ENCODE measurements at places on chromosomes 11 and 22. TPM values are rescaled to one million over a fixed set of nuclear protein-coding genes. Genes with fewer than 3 reads are reported as not detected.

RAG1 gene
- polyA plus RNA-seq = 2.0 TPM

OR5L2 gene
- not detected for polyA plus RNA-seq

NELL1 gene
- polyA plus RNA-seq = 0.93 TPM

PRR33 gene
- 0.10 TPM for polyA plus RNA-seq

EFCAB6 gene
- polyA plus RNA-seq = 3.8 TPM

SMIM35 gene
- polyA plus RNA-seq = 1.1 TPM

OR52I2 gene
- 0.03 TPM for polyA plus RNA-seq

SMTNL1 gene
- 0.80 TPM for polyA plus RNA-seq

C11orf87 gene
- 0.28 TPM for polyA plus RNA-seq

CASP5 gene
- polyA plus RNA-seq = not detected

OR5D13 gene
- not detected for polyA plus RNA-seq

DNA sequence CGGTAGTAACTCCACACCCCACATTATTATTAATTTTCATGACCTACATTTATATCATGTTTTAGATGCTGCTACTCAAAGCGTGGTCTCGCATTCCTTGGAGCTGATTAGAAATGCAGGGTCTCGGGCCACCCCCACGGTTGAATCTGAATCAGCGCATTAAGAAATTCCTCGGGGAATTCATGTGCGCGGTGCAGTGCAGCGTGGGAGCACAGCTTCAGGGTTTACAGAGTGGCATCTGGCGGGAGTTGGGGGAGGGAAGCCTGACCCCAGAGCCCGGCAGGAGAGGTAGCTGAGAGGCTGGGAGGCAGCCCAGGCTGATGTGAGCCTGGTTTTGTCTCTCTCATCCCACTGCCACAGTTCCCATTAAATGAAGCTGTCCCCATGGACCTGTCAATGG is 48.1 kb upstream of the DAGLA start:
- no peak for DNase-seq

GRCh38 chr11:60926500-60926899 is 2.2 kb downstream of the TMEM132A start:
- no peak for DNase-seq

DNA sequence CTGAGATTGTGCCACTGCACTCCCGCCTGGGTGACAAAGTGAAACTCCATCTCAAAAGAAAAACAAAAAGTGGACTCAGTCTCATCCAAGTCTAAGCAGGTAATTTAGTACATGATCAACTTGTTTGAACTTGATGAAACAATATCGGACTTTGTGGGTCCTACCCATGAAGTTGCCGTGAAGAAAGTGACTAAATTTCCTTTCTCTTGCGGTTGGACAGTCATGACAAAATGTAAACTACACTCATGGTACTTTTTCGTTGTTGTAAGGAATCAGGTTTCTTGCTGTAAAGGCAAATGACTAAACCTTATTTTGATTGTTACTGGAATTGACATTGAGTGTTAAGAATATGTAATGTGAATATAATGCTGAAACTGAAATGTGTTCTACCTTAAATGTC is 164.5 kb upstream of the PLET1 start:
- no peak for DNase-seq

- DNase-seq = no peak
Observed at GRCh38 chr11:17173332-17173731, 34.5 kb downstream of the PIK3C2A start.

DNA sequence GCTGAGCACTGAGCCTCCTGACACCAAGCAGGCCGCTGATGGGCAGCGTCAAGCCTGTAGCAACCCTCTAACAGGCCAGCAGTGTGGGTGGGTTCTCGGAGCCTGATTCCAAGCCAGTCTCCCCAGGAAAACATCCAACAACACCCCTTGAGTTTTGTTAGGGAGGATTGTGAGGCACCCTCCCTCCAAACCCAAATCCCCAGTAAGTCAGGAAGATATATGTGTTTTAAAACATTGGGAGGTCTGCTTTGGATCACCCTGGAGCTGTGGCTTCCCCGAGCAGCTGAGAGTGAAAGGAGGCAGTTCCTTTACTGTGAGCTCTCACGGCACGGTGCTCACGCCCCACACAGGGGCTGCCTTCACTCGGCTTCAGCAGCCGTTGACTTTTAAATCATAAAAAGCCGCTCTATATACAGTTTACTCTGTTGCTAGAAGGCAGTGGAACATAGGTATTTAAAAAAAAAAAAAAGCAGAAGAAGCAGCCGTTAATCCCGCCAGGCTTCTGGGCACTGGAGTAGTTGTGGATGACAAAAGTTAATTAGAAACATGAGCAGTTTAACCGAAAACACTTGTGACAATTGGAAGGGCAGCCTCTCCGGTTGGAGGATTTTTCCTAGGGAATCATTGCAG is 218.6 kb downstream of the NAV2 start:
- DNase-seq = no peak

DNA sequence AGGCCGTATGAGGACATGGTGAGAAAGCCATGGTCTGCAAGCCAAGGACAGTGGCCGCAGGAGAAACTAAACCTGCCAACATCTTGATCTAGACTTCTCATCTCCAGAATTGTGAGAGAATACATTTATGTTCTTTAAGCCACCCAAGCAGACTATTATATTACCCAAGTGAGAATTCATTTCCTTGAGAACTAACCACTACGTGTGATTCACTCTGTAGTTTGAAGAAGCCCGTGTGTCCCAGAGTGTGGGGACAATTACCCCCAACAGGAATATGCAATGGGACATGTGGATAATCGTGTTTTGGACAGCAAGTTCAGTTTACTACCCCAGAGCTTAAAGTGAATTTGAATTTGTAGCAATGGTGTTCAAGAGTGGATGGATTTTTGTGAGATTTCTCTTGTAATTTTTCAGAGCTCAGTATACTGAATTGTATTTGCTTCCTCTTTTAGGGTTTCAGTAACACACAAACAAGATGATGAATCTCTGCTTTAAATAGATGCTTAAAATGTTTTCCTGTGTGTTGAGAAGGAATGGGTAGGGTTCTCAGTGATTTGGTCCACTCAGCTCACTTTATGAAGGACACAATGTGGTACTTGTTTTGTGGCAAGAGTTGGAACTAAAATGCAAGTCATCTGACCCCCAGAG is 100.0 kb upstream of the ARHGAP20 start:
- DNase-seq = no peak

DNA sequence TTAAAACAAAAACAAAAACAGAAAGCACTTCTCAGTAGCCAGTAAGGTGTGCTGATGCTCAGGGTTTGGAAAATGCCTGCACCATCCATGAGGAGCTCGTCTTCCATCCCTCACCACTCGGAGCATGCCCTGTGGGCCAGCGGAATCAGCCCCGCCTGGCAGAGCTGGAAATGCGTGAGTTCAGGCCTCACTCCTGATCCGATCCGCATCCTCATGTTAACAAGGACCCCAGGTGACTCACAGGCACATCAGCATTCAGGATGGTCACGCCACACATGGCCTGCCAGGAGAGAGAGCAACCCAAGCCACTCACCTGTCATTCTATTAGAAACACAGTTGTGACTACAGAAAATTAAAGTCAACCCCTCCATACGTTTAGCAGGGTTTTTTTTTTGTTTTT is 188.5 kb downstream of the MPPED1 start:
- no peak for DNase-seq

GRCh38 chr11:72313912-72314598 is 70.1 kb upstream of the PHOX2A start:
- DNase-seq = no peak

DNA sequence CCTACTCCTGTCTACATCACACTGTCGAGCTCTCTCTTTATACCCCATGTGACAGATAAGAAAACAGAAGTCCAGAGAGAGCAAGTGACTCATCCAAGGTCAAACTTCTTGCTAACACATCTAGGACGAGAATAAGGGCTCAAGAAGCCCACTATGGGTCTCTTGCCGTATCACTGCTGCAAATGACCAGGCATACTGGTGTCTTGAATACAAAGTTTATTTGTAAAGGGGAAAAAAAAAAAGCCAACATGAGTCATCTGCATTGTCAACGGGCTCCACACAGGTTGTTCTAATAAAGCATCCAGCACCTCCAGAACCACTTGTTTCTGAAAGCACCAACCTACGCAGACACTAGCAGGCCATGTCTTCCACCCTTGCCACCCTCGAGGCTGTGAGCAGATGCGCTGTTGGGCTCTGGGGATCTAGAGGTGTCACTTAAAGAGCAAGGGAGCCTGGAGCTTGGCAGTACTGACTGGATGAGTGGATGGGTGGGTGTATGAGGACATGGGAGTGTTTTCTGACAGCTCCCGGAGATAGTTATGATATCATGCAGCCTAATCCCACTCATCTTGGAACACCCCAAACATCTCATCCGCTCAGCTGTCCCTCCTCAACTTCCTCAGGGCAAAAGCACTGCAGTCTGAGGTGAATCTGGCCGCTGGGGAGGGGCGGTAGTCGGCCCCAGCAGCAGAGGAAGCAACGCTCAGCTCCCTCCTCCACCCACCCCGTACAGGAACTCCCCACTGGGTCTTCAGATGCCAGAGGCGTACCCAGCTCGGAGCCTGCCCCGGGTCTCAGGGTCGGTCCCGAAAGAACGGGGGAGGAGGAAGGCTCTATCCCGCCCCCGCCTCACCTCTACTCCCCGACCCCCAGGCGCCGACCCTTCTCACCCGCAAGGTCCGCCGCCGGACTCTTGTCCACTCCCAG is 1.0 kb downstream of the SMCO4 start:
- DNase-seq = peak; percentile 26

- no peak for DNase-seq
Observed at GRCh38 chr11:134921938-134922337, 509.9 kb upstream of the B3GAT1 start.

DNA sequence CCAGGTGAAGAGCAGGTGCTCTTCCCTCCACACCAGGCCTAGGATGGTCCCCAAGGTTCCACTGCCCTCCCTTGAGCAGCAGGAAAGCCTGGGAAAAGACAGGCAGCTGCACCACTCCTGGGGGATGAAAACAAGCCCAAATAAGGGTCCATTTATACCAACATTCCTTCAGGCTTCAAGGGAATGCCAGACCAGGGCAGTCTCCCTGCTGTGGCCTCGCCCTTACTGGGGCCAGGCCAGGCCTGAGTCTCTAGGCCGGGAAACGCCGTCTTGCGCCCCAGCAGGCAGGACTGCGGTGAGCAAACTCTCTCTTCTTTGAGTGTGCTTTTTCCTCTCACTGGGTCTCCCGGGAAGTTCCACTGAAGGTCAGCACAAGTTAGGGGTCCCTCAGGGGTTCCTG is 443.5 kb downstream of the SOX6 start:
- no peak for DNase-seq

DNA sequence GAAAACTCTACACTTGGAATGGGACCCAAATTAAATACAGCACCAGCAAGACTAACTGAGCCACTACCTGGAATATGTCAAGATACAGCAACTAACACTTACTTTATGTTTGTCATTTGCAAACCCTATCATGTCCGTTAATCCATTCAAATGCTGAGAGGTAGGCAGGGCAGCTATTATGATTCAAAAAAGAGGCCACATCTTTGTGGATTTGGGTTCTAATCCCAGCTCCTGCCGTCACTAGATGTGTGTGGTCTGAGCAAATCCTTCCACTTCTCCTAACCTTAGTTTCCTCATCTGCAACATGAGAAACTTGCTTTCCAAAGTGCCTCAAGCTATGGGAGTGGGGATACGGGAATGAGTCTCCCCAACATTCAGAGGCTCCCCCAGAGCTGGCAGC is 24.2 kb downstream of the FLI1 start:
- DNase-seq = no peak

DNA sequence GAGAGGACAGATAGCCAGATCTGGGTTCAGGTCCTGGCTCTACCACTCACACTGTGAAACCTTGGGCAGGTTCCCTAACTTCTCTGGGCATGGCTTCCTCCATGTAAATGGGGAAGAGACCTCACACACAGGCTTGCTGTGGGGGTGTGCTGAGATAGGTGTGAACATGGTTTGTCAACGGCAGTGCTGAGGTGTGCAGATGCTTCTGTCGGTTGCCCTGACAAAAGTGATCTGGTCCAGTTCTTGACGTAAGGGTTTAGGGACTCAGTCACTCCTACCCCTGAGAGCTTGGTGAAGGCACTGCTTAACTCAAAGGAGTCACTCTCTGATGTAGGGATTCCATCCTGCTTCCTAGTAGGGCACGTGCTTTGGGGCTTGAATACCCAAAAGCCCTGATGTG is 2.0 kb downstream of the C1QTNF4 start:
- no peak for DNase-seq

DNA sequence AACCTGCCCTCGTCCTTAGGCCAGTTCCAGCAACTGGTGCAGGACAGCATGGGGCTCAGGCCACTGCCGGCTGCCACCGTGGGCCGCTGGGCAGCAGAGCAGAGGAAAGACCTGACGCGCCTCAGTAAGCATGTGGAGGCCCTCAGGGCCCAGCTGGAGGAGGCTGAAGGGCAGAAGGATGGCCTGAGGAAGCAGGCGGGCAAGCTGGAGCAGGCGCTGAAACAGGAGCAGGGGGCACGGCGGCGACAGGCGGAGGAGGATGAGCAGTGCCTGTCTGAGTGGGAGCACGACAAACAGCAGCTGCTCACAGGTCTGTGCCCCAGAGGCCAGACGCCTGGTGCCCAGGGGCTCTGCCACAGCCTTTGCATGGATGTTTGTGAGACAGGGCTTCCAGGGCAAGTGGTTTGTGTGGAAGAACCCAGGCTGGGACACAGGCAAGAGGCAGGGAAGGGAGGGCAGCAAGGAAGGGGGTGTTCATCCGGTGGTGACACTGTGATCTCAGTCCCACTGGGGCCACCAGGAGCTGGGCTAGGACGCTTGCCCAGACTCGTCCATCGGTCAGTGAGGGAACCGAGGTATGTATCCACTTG is 13.9 kb downstream of the CCDC157 start:
- no peak for DNase-seq

DNA sequence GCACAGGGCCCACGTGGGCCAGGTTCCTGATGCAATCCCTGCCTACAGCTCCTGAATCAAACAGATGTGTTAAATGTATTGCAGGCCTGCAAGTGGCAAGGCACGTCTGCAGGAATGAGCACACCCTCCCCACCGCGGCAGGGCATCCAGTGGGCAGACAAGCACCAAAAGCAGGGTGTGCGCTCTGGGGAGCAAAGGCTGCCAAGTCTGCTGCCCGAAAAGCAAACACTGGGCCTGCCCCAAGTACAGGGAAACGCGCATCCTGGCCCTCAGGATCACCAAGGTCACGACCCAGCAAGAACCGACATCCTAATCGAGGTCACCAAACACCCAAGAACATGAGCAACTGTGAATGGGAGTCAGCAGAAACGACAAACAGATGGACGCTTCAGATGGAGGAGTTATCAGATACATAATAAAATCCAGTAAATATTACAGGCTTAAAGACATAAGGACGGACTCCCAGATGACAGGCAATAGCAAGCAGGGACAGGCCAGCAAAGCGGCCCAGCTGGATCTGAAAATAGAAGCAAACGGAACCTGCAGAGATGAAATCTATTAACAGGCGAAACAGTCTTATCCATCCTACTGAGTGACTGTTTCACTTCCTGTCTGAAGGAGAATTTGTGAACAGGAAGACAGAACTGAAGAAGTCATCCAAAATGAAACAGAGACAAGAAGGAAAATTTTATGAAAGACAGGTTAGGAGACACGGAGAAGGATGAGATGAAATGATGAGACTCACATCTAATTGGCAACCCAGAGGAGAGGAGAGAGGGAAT is 26.7 kb downstream of the CARS1 start:
- no peak for DNase-seq

- DNase-seq = no peak
Observed at GRCh38 chr22:48498526-48499331, 1328.9 kb downstream of the BRD1 start.

- DNase-seq = peak; percentile 77
Observed at GRCh38 chr11:65479184-65480145, 19.4 kb upstream of the MALAT1 start.

GRCh38 chr11:21614961-21615360 is 577.9 kb upstream of the ANO5 start:
- no peak for DNase-seq
